Ureter (tissue), 1 donor: ENCODE measurements at places on chromosomes 3 and 15. TPM values are rescaled to one million over a fixed set of nuclear protein-coding genes. Genes with fewer than 3 reads are reported as not detected.
A peak's percentile ranks its signal among the peaks of the same experiment; 100 is the strongest.

DNA sequence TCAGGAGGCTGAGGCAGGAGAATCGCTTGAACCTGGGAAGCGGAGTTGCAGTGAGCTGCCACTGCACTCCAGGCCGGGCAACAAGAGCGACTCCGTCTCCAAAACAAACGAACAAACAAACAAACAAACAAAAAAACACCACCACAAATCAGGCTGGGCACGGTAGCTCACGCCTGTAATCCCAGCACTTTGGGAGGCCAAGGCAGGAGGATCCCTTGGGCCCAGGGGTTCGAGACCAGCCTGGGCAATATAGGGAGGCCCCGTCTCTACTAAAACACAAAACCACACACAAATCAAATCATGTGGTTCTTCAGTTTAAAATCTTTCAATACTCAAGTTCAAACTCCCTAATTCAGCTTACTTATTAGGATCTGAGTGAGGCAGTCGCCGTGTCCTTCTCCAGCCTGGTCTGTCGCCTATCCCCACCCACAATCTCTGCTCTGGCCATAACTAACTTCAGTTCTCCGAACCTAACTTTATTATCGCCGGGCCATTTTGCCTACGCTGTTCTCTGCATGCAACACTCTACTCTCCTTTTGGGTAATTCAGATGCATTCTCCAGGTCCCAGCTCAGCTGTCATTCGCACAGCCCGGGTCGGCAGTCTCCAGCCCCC is 660 bp upstream of the RTF1 start:
- DNase-seq, result no peak

Gene SCG3
- total RNA-seq, result 0.18 TPM

- DNase-seq, result no peak
These were observed 683.6 kb upstream of the ARPP21 start for GRCh38 chr3:34955680-34956079.

DNA sequence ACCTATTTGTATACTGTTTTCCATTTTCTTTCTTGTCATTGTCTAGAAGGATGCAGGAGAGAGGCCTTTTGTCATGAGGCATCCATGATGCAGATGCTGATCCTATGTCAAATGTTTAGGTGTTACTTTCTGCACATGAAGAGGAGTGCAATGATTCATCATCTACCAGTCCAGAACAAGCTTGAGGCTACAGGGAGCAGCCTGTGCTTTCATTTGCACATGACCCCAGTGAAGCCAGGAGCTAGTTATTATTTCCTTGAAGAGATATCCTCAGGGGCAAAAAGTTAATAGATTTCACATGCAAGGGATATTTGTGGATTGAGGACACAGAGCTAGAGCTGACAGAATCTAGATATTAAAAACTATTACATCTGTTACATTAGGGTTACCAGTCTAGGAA is 204.4 kb upstream of the TGFBR2 start:
- no peak for DNase-seq

GRCh38 chr3:60703956-60704736 is 547.1 kb downstream of the FHIT start:
- DNase-seq, result no peak

DNA sequence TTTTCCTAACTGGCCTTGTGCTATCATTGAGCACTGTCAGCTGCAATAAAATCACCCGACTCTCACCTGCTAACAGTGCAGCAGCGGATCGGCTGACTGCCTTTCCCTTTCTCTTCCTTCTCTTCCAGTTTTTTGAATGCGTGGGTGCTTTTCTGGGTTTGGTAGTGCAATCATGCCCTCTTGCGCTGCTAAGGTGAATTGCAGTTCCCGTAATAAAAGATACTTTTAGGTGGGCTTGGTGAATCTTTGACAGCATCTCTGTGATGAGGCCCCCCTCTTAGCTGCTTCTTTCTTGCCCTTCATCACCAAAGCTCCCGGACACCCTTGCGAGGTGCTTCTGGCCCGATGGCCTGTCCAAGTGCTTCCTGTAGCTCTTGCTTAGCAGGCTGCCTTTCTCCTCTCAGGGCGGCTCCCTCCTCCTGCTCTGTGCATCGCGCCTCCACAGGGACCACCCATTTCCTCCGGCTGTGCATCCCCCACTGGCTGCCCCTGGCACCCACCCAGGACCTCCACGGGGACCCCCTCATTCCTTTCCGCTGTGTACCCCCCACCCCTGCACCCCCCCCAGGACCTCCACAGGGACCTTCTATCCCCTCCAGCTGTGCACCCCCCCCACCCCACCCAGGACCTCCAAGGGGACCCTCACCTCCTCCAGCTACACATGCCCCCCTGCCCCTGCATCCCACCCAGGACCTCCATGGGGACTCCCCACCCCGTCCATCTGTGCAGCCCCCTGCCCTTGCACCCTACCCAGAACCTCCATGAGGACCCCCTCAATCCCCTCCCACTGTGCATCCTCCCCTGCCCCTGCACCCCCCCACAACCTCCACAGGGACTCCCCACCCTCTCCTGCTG is 50.8 kb upstream of the RPL32 start:
- peak; percentile 66 for DNase-seq

Gene FGF7
- total RNA-seq, result 48.3 TPM

Gene GOLGA6L9
- total RNA-seq, result 7.9 TPM

Gene FBXW12
- 0.23 TPM for total RNA-seq

GRCh38 chr3:18425641-18426257 is 610 bp upstream of the SATB1 start:
- peak; percentile 65 for DNase-seq

Gene SLC7A14
- not detected for total RNA-seq

DNA sequence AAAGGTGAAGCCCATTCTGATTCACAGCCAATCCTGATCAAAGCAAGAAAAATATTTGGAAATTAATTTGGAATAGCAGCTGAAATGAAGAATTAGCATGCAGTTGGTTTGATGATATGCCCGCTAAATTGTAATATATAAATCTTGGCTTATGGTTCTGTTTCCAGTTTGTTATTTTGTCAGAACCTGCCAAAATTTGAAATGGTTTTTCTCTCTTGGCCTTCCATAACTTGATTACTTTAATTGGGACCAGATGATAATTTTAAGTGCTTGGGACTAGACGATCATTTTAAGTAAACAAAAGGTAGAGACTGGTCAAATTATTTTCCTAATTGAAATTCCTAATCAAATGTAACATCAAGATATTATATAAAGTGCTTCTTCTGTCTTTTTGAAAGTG is 842.4 kb downstream of the TBL1XR1 start:
- DNase-seq, result no peak

Gene SAMMSON
- not detected for total RNA-seq

DNA sequence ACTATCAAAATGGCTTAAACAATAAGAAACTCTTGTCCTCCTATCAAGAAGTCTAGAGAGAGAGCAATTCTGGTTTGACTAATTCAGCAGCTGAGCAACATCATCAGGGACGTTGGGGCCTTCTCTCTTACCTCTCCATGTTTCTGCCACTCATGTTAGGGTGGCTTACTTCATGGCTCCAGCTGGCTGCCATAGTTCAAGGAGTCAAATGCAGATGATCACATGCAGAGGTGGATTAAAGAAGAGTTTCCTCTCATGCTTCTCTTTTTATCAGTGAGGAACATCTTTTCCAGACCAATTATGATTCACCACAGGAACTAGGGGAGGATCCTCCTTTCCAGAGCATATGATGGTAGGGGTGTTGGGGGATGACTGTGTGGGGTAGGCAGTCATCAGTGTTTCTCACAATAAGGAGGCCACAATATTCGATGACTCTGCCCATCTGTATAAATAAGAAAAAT is 45.5 kb downstream of the NEK11 start:
- no peak for DNase-seq

- no peak for DNase-seq
These were observed 403.8 kb upstream of the GBE1 start for GRCh38 chr3:82165266-82165665.

GRCh38 chr3:152384412-152384811 is 115.7 kb downstream of the MBNL1 start:
- no peak for DNase-seq

Gene TM4SF18
- 3.7 TPM for total RNA-seq

DNA sequence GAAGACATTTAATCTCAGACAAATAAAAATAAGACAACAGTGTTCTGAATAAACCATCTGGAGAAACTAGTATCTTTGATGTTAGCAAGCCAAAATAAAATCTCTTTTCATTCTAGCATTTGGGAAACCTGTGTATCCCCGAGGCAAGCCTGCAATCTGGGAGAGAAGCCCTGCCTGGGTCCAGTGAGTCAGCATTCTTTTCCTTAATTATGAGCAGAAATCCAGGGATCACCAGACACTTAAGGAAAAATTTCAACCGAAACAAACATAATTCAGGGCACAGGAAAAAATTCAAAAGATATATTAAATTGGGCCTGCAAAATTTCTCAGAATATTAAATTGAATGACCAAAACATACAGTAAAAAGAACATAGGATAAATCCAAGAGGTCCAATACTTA is 4.2 kb downstream of the NCBP2 start:
- no peak for DNase-seq

Gene MEX3B
- total RNA-seq, result 0.55 TPM

Gene CYP1A1
- not detected for total RNA-seq

GRCh38 chr15:35098737-35099136 is 13.6 kb upstream of the NANOGP8 start:
- DNase-seq, result no peak

Gene TRPM1
- total RNA-seq, result not detected

Gene NANOGP8
- 4.6 TPM for total RNA-seq

- peak; percentile 87 for DNase-seq
These were observed 38.2 kb upstream of the RHO start for GRCh38 chr3:129490273-129490675.

- DNase-seq, result no peak
These were observed 35.1 kb upstream of the P3H2 start for GRCh38 chr3:190155752-190156151.

DNA sequence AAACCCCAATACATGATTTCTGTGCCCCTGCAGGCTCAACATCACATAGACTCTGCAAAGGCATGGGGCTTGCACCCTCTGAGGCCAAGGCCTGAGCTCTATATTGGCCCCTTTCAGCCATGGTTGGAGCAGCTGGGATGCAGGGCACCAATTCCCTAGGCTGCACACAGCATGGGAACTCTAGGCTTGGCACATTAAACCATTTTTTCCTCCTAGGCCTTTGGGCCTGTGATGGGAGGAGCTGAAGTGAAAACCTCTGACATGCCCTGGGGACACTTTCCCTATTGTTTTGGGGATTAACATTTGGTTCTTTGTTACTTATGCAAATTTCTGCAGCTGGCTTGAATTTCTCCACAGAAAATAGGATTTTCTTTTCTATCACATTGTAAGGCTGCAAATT is 1629.5 kb downstream of the OTOL1 start:
- no peak for DNase-seq

Gene ADPRH
- total RNA-seq, result 8.6 TPM

DNA sequence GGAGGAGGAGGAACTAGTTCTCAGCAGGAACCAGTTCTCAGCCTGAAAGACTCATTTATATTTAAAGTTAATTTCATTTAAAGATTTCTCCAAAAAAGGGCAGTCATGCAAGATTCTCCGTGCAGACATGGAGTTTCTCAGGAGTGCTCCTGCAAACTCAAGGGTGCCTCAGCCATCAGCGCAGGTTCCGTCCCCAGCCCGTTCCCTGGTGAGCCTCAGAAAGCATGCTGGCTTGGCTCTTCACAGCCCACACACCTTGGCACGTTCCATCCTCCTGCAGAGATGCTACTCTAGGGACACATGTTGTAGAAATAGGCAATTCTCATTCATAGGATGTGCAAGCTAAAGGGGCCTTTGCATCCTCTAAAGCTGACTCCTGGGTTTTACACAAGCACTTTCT is 123.0 kb downstream of the LIPC start:
- peak; percentile 14 for DNase-seq

GRCh38 chr3:66255865-66256264 is 35.1 kb downstream of the SLC25A26 start:
- DNase-seq, result no peak

- DNase-seq, result no peak
These were observed 615.7 kb upstream of the UBE2E2 start for GRCh38 chr3:22587446-22587845.

GRCh38 chr15:90924375-90924774 is 8.0 kb downstream of the HDDC3 start:
- DNase-seq, result no peak

DNA sequence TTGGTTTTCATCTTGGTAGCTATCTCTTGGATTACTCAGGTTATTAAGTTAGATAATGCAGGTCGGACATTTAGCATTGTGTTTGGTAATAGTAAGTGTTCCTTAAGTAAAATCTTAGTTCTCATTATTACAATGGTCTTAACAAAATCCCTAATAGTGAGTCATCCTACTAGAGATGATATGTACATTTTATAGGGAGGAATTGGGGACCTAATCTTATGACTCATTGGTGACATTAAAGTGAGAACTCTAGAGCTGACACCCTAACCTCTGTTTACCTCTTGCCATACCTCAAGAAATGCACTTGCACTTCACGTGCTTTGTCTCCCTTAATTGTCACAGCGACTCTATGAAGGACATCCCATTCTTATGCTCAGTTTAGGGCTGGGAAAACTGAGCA is 174.9 kb downstream of the CADPS start:
- DNase-seq, result no peak

- no peak for DNase-seq
These were observed 27.4 kb upstream of the GP9 start for GRCh38 chr3:129033151-129033550.

Gene A4GNT
- not detected for total RNA-seq

GRCh38 chr15:92033314-92033713 is 179.8 kb downstream of the SLCO3A1 start:
- no peak for DNase-seq

- DNase-seq, result no peak
These were observed 916 bp downstream of the IL17RD start for GRCh38 chr3:57164217-57164656.

DNA sequence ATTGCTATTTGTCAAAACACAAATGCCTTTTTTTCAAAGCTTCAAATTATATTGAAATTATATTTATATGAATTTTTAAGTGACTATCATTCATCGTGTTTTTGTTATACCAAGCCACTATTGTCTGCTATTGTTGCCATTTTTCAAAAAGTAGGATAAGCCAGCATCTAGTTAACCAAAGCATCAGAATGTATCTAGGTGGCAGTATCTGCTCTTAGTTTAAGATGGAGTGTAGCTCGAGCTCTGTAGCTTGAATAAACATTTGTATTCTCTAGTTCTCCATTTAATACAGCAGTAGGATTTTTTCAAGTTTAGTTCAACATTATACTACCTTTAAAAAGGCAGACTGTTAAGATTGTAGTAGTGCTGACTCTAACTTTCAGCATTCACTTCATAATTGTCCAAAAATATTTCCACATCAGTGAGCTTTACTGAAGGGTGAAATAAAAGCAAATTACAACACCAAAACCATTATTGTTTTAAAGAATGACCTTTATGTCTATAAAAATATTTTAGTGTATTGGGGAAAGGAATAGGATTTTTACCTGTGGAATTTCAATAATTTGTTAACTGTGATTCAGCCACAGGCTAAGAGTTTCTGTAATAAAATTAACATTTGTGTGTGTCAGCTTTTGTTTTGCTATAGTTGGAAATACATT is 19.6 kb upstream of the C15orf61 start:
- DNase-seq, result no peak

GRCh38 chr3:58093574-58094195 is 85.5 kb downstream of the FLNB start:
- DNase-seq, result no peak

Gene ZNF654
- total RNA-seq, result 25.7 TPM

Gene BOC
- 79.6 TPM for total RNA-seq
